ENCODE measurements at places on chromosomes 1 and 21.

DNA sequence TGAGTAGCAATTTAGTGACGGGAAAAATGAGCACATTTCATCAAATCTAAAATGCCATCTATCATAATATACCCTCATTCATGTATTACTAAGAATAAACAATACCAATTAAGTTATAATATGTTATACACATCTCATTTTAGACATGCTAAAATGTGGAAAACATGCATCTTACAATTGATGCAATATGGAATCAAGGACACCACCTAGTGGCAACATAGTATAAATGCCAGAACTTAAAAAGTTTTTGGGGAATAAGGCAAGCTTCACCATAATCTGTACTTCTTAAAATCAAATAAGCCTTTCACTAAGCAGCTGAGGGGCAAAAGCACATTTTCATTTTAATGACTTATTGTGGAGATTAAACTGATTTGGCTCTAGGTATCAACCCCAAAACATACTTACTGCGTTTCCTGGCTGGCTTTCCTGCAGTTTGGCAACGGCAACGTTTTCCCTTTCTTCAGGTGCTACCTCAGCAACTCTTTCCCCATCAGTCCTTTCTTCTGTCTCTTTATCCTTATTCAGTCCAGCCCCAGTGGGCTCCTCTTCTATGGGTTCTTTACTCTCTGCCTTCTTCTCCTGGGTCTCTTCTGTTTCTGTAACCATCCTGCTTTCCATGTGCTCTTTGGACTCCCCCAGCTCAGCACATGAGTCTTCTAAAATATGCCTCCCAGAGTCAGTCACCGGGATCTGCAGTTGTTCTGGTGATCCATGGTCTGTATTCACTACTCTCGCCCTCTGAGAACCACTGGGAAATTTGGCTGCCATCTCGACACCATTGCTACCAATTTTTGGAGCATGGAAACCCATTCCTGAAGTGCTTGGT is 11.4 kb downstream of the SDE2 start:
- no peak for DNase-seq

DNA sequence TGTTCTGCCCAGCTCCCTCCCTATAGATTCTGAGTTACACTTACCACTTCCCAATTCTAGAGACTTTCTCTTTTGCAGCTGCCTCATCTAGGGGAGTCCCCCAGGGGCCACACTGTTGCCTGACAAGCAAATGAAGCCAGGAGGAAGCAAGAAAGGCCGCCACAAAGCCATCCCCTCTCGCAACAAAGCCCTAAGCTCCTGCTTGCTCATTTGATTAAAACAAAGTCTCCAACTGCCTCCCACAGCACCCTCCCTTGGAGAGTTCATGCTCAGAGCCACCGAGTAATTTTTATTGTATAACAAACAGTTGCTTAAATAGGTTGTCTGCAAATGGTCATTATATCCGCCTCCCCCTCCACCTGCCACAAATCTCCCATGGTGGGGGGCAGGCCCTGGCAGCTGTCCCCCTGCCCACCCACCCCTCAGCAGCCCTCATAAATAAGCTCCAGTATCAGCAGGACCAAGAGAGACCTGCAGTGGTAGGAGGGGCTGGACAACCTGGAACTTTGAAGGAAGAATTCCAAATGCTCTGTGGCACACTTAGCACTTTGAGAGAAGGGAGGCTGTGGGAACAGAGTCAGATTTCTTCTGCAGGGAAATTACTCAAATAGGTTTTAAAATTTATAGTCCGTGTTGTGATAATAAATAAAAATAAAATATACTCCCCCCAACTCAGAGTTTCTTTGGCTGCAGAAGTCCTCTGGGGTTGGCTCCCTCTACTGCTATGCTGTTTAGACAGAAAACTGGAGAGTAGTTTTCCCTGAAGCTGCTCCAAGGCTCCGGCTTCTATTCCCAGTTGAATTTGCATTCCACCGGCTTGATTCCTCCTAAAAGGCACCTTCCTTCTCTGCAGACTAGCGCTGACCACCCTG is 237.5 kb downstream of the TTLL7 start:
- no peak for DNase-seq

- DNase-seq, result no peak
These were observed 32.6 kb downstream of the TRIM67 start for GRCh38 chr1:231194476-231194842.

GRCh38 chr1:33328817-33329216 is 7.9 kb upstream of the A3GALT2 start:
- DNase-seq, result no peak

DNA sequence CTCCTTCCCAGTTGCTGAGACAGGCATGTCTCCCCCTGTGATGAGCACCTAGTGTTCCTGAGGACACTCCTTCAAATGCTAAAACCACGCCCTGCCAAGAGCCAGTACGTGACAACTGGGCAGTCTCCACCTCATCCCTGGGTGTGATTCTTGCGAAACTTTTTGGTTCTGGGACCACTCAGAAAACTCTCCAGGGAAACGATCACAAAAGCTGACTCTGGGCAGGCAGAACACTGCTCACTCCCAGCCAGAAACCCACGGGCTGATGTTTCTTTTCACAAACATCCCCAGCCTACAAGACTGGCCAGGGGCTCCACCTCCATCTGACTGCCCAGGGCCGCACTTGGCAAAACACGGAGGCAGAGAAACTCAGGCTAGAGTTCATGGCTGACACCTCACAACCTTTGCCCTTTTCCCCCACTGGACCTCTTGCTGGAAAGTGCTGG is 24.4 kb downstream of the DHRS3 start:
- DNase-seq, result no peak

- DNase-seq, result no peak
These were observed 41.4 kb upstream of the AJAP1 start for GRCh38 chr1:4612991-4613390.

DNA sequence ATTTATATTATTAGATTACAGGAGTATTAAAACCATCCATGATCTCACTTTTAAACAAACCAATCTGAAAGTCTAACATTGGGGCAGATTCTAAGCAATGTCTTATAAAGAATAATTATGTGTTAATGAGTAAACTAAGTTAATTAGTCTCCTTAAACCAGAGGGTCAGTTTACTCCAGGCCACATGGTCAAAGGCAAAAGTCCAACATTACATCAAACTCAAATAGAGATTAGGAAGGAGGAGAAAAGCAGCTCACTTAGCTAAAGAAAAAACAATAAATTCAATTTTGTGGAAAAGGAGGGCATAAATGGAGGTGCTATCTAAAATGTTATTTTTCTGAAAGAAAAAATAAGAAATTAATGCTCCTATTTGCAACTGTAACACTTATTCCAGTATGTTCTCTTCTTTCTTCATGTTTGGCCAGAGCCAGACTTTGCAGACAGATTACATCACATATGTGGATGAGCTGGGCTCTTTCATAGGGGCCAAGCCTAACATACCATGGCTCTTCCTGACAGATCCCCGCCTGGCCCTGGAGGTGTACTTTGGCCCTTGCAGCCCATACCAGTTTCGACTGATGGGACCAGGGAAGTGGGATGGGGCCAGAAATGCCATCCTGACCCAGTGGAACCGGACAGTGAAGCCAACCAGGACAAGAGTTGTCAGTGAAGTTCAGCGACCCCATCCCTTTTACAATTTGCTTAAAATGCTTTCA is 24.3 kb upstream of the FMO2 start:
- DNase-seq, result no peak

DNA sequence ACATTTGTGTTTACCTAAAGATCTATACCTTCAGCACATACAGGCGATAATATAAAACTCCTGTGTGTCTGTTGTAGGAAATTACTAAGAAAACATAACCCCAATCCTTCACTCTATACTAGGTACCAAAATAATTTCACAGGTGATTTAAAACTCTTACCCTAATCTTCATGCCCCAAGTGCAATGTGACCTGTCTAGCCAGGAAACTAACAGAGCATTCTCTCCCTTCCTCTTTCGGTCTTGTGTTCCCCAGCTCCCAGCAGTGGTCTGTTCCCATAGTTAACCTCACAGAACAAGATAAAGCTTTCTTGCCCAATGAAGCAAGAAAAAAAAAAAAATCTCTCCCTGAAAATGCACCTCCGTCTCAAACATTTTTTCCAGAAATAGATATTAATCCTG is 493.5 kb downstream of the DPYD start:
- DNase-seq, result no peak

DNA sequence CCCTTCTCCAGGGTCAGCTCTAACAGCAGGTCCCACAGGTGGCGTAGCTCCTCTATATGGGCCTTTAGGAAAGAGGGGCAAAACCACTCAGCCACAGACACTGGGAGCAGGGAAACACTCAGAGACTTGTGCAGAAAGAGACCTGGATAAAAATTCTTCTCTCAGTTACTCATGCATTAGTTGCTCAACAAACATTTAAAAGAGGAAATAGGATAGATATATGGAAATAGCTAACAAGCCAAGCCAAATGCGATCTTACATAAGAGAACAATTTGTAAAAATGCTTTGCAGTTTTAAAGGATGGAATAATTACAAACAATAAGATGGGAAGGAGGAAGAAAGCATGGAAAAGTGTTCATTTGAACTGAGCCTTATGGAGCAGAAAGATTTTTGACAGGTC is 4.9 kb downstream of the SPTA1 start:
- no peak for DNase-seq

- DNase-seq, result no peak
These were observed 8.4 kb upstream of the SLC37A1 start for GRCh38 chr21:42505090-42505726.

DNA sequence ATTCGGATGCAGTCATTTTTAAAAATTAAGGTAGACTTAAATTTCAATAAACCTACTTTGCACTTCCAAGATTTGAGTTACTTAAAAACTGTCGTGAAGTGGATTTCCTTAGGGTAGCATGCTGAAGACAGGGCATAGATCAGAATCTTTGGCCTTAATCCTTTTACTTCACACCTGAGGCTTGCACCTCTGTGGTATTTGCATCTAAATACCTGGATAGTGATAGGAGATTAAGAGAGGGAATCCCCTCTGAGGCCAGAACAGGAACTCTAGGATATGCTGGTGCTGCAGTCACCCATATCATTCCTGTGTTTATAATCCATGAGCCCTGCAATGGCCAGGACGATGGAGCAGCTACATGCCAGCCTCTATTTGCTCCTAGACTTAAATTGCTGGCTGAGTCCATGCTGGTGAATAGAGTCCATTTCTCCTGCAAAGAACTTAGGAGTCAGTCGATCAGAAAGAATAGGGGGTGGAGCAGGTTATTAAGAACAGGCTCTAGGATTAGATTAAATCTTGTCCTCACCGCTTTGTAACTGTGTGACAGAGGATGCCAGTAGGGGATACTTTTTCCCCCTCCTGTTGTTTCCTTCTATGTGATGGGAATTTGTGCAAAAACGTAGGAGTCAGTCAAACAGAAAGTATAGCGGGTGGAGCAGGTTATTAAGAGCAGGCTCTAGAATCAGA is 333.6 kb downstream of the DUSP10 start:
- DNase-seq, result no peak

DNA sequence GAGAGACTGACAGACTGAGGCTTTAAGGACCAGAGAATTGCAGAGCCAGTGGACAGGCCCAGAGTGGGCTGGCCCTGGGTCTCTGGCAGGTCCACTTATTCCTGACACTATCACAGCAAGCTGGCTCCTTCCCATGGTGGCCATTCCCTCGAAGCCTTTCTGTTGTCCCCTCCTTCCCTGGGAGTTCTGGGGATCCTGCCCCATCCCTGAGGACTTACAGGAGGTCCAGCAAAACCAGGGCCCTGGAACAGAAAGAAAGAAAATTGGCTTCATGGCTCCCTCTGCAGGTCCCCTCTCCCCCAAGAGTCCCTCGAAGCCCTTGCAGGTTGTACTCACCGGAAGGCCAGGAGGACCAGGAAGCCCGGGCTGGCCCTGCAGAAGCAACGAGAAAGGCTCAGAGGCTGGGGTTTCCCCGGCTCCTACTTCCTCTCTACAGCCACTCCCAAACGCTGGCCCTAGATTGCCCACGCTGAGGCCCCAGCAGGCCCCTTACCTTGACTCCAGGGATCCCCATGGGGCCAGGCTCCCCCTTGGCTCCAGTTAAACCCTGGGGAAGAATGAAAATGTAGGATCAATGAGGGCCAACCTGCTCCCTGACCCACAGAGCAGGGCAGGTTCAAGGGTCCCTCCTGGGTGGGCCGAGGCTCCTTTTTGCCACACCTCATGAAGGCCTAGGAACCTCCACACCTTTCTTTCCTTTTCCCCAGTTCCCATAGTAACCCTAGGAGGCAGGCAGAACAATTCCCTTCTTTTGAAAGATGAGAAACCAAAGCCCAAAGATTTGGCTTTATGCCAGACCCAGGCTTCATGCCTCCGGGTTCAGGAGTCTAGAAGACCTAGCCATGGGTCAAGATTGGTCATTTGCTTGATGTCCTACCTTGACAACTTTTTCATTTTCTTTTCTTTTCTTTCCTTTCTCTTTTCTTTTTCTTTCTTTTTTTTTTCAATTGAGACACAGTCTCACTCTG is 4.6 kb downstream of the COL9A2 start:
- DNase-seq, result no peak

- DNase-seq, result no peak
These were observed 30.5 kb downstream of the FBXO2 start for GRCh38 chr1:11623702-11624101.

GRCh38 chr1:243407284-243408018 is 151.6 kb downstream of the SDCCAG8 start:
- no peak for DNase-seq

- no peak for DNase-seq
These were observed 32.1 kb upstream of the TEKT2 start for GRCh38 chr1:36051821-36052220.

GRCh38 chr21:29365661-29366265 is 67.0 kb downstream of the BACH1 start:
- DNase-seq, result no peak

DNA sequence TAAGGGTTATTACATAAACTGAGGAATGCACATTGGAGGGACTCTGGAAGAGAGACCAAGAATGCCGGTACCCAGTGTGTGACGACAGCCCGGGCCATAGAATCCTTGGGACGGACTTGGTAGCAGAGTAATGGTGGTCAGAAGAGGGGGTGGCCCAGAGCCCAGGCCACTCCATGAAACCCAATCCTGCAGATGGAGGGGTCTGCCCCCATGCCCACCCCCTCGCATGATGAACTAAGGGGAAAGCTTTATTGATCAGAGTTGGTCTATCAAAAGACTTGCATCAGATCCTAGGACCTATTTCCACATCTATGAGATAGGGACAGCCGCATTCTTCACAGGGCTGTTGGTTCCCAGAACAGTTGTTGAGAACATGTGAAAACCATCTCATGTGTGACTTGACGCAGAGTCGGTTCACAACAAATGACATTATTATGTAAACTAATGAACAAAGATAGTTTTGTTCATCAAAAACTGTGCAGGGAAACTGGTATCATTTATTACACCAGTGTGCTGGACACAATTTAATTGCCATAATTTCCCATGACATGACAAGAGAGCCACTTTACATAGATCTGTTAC is 21.5 kb upstream of the SDC3 start:
- DNase-seq, result no peak

- DNase-seq, result no peak
These were observed 99.0 kb upstream of the RUNX3 start for GRCh38 chr1:25028907-25029599.

GRCh38 chr1:184843732-184844495 is 89.3 kb upstream of the EDEM3 start:
- peak; percentile 18 for DNase-seq

DNA sequence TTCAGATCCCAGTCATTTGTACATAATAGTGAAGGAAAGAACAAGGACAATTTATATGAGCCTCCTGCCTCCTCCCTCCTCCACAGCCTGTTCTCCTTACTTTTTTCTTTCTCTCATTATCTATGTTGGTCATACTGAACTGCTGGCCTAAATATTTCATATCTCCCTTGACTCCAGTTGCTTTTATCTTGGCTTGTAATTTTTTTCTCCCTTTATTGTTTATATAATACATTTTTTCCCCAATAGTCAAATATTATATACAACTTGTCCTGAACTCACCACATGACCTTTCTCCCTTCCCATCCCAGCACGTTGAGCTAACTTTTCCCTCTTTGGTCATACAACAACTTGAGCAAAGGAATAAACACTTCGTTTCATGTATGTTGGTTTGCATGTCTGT is 752.1 kb downstream of the LTN1 start:
- DNase-seq, result no peak
